Endodermal cell (in vitro differentiated cells): ENCODE measurements at places on chromosomes 16 and 17. TPM values are rescaled to one million over a fixed set of nuclear protein-coding genes. Genes with fewer than 3 reads are reported as not detected.

GRCh38 chr16:85662482-85662812 is 26.3 kb downstream of the GINS2 start:
- H3K27ac ChIP-seq = peak overlapping the region; percentile 98
- H3K4me3 ChIP-seq = no peak overlapping the region

GRCh38 chr17:13888056-13888609 is 181.2 kb upstream of the COX10 start:
- H3K36me3 ChIP-seq = no peaks in the 10 kb centered on the region
- no peak overlapping the region for H3K27ac ChIP-seq
- peaks cover 7% of the 10 kb centered on the region for H3K27me3 ChIP-seq

GRCh38 chr16:79839466-79840341 is 239.2 kb upstream of the MAF start:
- H3K27ac ChIP-seq = no peak overlapping the region
- H3K36me3 ChIP-seq = no peaks in the 10 kb centered on the region
- no peaks in the 10 kb centered on the region for H3K27me3 ChIP-seq
- no peak overlapping the region for H3K4me3 ChIP-seq
- DNase-seq = no peak
- H3K4me1 ChIP-seq = no peaks in the 10 kb centered on the region

- no peak overlapping the region for H3K27ac ChIP-seq
- no peaks in the 10 kb centered on the region for H3K4me1 ChIP-seq
- H3K36me3 ChIP-seq = peaks cover 3% of the 10 kb centered on the region
- no peak for DNase-seq
- no peaks in the 10 kb centered on the region for H3K27me3 ChIP-seq
Observed at GRCh38 chr16:53881371-53881770, 177.4 kb downstream of the FTO start.

- no peaks in the 10 kb centered on the region for H3K27me3 ChIP-seq
- H3K27ac ChIP-seq = no peak overlapping the region
- no peak overlapping the region for H3K4me3 ChIP-seq
- no peaks in the 10 kb centered on the region for H3K36me3 ChIP-seq
- no peak for DNase-seq
Observed at GRCh38 chr16:57123974-57124674, 31.7 kb downstream of the CPNE2 start.

- no peaks in the 10 kb centered on the region for H3K4me1 ChIP-seq
- H3K27ac ChIP-seq = no peak overlapping the region
- DNase-seq = peak; percentile 92
Observed at GRCh38 chr17:79707931-79708891, 22.5 kb upstream of the ENPP7 start.

DNA sequence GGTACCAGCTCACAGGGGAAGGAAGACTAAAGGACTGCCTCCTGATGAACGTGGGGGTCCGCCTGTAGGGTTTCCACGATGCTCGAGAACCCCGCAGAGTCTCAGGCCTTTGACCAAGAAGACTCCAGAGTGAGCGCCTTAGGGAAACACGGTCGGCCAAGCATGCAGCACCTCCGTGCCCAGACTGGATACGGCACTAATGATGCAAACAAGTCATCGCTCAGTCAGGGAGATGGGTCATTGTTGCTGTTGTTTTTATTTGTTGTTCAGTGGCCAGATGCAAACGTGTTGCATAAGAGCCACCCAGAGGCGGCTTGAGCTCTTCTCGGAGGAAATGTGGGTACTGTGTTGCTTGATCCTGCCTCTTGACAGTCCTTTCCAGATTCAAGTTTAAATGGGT is 19.3 kb upstream of the RBFOX3 start:
- H3K27ac ChIP-seq = no peak overlapping the region
- no peak overlapping the region for H3K4me3 ChIP-seq
- peak; percentile 34 for DNase-seq
- no peaks in the 10 kb centered on the region for H3K27me3 ChIP-seq
- H3K4me1 ChIP-seq = no peaks in the 10 kb centered on the region
- H3K36me3 ChIP-seq = no peaks in the 10 kb centered on the region

DNA sequence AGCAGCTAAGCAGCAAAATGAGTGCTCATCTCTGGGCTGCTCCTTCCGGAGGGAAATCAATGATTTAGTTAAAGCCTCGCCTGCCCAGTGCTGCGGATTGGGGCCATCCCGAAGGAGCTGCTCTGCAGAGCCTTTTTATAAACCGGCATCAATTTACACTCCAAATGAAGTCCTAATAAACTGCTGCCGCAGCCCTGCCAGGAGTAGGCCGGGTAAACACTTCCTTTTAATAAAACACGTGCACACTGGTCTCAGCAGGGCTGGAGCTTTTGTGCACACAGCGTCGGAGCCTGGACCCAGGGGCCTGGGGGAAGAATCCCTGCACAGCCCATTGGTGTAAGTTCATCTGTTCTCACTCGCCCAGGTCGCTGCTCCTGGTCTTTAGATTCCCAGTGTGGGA is 79.6 kb upstream of the HS3ST2 start:
- H3K27ac ChIP-seq = no peak overlapping the region
- H3K4me3 ChIP-seq = no peak overlapping the region
- DNase-seq = no peak
- no peaks in the 10 kb centered on the region for H3K36me3 ChIP-seq
- peaks cover 9% of the 10 kb centered on the region for H3K27me3 ChIP-seq

GRCh38 chr17:80426671-80427326 is 11.8 kb downstream of the ENDOV start:
- H3K27me3 ChIP-seq = no peaks in the 10 kb centered on the region
- H3K4me3 ChIP-seq = no peak overlapping the region
- H3K4me1 ChIP-seq = peaks cover 5% of the 10 kb centered on the region
- H3K36me3 ChIP-seq = no peaks in the 10 kb centered on the region

DNA sequence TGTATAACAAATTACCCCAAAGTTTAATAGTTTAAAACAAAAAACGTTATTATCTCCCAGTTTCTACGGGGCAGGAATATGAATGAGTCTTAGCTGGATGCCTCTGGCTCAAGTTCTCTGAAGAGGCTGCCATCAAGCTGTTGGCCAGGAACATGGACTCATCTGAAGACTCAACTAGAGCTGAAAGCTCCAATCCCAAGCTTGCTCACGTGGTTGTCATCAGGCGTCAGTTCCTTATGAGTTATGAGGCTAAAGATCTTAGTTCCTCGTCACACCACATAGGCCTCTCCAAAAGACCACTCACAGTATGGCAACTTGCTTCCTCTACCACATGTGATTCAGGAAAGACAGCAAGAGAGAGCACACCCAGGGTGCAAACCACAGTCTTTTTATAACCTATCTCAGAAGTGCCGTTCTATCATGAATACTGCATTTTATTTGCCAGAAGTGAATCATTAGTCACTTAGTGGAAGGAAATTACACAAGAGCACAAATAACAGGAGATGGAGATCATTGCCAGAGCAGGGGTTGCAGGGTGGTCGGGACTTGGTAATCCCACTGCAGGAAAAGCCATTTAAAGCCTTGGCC is 48.7 kb upstream of the NLK start:
- no peaks in the 10 kb centered on the region for H3K36me3 ChIP-seq
- H3K27ac ChIP-seq = no peak overlapping the region

- DNase-seq = no peak
- no peak overlapping the region for H3K27ac ChIP-seq
- H3K36me3 ChIP-seq = no peaks in the 10 kb centered on the region
- no peak overlapping the region for H3K4me3 ChIP-seq
Observed at GRCh38 chr16:12551530-12551929, 252.2 kb downstream of the CPPED1 start.

GRCh38 chr16:79151-80054 is 1.4 kb downstream of the MPG start:
- DNase-seq = no peak
- no peaks in the 10 kb centered on the region for H3K27me3 ChIP-seq
- H3K36me3 ChIP-seq = peaks cover 16% of the 10 kb centered on the region
- H3K4me1 ChIP-seq = peaks cover 11% of the 10 kb centered on the region
- peak overlapping the region; percentile 85 for H3K4me3 ChIP-seq

- H3K4me3 ChIP-seq = no peak overlapping the region
- H3K4me1 ChIP-seq = no peaks in the 10 kb centered on the region
- H3K27me3 ChIP-seq = peaks cover 54% of the 10 kb centered on the region
- H3K36me3 ChIP-seq = no peaks in the 10 kb centered on the region
- no peak for DNase-seq
Observed at GRCh38 chr17:45223539-45224528, 2.1 kb downstream of the FMNL1 start.

GRCh38 chr16:424033-424622 is 1.3 kb upstream of the RAB11FIP3 start:
- H3K27ac ChIP-seq = no peak overlapping the region
- peaks cover 4% of the 10 kb centered on the region for H3K4me1 ChIP-seq
- H3K36me3 ChIP-seq = peaks cover 4% of the 10 kb centered on the region
- peak overlapping the region; percentile 81 for H3K4me3 ChIP-seq
- DNase-seq = no peak

DNA sequence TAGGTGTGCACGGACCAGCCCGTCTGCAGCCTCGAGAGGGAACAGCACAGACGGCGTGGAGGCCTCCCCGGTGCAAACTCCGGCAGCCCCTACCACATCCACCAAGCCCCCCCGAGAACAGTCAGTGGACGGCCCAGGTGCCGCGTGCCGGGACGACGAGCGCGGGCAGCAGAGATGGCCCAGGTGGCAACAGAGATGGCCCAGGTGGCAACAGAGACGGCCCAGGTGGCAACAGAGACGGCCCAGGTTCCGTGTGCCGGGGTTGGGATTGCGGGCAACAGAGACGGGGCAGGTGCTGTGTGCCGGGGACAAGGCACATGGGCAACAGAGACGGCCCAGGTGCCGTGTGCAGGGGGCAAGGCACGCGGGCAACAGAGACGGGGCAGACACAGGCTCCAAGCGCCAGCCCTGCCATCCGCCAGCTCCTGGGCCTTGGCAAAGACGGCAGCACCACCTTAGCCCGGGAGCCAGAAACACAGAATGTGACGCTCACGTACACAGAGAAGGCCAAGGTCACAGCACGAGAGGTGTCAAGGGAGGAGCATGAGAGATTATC is 31.1 kb downstream of the RPH3AL start:
- H3K4me3 ChIP-seq = no peak overlapping the region
- H3K27me3 ChIP-seq = no peaks in the 10 kb centered on the region
- DNase-seq = no peak
- H3K27ac ChIP-seq = no peak overlapping the region
- peaks cover 6% of the 10 kb centered on the region for H3K4me1 ChIP-seq

The SMARCD2 gene
- total RNA-seq = 67.9 and 68.8 TPM in 2 replicates

The CDH13 gene
- total RNA-seq = 0.68 and 1.8 TPM in 2 replicates

The NOD2 gene
- 0.07 and 0.33 TPM in 2 replicates for total RNA-seq

The HS3ST3B1 gene
- total RNA-seq = 4.5 and 5.6 TPM in 2 replicates

The PMFBP1 gene
- 1.1 to 4.1 TPM (median 3.0 TPM) in 3 replicates for total RNA-seq

The DOC2B gene
- total RNA-seq = 0.93 and 1.4 TPM in 2 replicates

The HOXB8 gene
- total RNA-seq = not detected in 2 replicates
